Epithelial cell of esophagus (primary cell): ENCODE measurements at places on chromosomes 3 and 15.

- DNase-seq: no peak
Measured at GRCh38 chr3:181329024-181329423, 339.5 kb upstream of the DNAJC19 start.

DNA sequence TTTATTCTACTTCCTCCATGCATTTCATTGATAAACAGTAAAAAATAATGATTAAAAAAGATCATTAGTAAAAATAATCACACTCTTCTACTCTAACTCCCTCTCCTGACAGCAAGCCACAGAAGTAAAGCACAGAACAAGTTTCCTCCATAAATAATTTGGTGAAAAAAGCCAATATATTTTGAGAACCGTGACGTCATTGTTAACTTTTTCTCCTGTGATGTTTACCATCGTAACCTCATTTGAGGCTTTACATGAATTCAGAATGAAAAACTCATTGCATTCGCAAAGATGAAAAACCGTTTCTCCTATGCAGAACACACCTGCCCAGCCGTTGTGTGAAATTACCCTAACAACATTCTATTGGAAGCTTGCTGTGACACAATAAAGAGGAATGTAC is 120.7 kb downstream of the NSUN3 start:
- no peak for DNase-seq

DNA sequence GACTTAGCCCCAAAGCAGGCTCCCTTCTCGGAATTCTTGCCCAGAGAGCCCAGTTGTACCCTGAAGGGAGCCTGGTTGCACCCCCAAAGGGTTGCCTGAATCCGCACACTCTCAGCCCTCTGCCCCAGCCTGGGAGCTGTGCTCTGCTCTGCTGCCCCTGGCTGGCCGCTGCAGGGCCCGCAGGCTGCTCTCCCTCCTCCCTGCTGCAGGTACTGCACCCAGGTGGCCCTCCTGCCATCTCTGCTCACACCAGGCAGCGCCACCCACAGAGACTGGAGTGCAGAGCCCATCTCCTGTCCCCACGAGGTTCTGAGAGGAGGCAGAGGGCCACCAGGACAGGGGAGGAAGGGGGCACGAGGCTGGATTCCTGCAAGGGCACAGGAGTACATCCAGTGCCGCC is 134.2 kb upstream of the NSMCE3 start:
- no peak for DNase-seq

DNA sequence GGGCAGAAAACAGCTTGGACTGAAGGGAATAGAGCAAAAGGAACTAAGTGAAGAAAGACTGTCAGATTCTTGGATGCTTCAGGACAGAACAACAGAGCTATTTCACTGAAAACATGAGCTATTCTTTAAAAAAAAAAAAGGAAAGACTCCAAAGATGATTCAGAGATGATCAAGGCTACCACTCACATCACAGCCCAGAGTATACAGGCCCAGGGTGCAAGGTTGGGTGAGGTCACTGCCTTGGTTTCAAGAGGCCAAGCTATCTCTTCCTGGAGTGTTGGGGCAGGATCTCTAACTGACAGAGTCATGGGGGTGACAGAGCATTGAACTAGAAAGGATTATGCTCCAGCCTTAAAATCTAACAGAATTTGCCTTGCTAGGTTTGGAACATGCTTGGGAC is 118.1 kb downstream of the AGBL1 start:
- no peak for DNase-seq

DNA sequence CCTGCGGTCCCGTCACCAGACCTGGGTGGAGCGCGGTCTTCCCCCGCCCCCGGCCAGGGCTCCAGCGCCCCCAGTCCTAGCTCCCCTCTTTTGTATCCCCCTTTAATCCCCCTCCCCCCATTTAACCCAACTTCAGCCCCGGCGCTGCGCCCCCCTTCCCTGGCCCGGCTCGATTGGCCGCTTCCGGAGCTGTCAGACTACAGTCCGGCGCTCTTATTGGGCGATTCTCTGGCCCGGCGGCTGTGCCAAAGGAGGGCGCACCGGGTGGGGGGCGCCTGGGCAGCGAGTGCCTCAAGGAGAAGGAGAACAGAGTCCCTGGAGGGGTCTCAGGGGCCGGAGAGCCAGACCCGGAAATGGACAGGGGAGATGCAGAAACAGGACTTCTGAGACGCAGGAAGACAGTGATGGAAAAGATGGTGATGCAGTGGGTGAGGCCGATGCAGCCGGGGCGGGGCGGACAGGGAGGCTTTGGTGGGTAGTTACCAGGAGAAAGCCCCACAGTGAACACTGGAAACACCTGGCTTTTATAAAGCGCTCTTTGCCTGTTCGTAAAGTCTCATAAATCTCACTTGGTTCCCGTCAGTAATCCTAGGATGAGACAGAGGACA is 1.2 kb upstream of the ADCY5 start:
- no peak for DNase-seq

- peak; percentile 22 for DNase-seq
Measured at GRCh38 chr15:69535101-69535638, 82.6 kb downstream of the RPLP1 start.

GRCh38 chr15:89301304-89302089 is 33.1 kb downstream of the POLG start:
- no peak for DNase-seq

DNA sequence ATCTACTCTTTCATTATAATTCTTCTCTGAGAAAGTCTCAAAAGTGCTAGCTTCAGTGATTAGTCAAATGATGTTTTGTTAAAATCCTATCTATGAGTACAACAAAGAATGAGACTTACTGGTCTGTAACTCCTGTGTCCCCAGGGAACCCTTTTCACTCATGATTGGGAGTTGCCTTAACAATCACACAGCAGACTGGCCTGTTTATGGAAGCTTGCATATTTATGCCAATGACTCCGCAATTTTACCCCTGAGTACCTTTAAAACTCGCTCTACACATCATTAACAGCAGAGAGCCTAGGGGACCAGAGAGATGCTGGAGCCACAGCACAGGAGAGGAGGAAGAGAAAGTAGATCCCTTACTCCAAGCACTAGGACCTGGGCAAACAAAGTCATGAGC is 628.1 kb downstream of the IGSF11 start:
- DNase-seq: no peak

DNA sequence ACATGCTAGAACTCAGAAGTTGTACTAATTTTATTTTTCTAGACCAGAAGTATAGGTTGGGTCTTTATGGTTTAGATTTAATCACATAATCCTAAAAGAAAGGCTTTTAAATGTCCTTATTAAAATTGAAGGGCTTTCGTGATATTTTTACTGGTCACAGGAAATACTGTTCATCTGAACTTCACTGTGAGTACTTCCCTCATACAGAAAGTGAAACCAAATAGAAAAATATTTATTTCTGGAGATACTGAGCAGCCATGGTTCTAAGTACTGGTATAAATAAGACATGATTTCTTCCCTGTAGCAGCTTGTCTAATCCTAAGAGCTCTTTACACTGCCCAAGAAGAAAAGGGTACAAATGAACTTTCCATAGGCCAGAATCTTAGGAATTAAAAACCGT is 2.0 kb downstream of the SNRK start:
- DNase-seq: no peak

DNA sequence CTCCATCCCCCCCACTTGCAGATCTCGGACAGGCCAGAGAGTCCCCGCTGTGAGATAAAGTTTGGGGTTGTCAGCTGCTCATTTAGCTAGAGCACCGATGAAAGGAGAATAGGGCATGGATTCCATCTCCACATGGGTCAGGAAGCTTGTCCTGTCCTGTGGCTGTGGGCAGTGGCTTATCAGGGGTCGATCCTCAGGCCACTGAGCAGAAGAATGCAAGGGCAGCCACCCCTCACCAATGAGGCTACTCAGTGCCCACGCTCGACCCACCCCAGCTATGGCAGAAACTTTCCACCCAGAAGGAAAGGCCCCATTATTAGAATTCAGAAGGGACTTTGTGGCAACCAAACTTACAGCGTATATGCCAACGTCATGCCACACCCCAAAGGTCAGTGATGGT is 43.3 kb downstream of the CPN2 start:
- no peak for DNase-seq

GRCh38 chr3:101142160-101142559 is 148.9 kb upstream of the ABI3BP start:
- no peak for DNase-seq

GRCh38 chr15:42009474-42009873 is 11.4 kb downstream of the PLA2G4E start:
- no peak for DNase-seq

GRCh38 chr3:61409638-61410037 is 151.7 kb upstream of the PTPRG start:
- DNase-seq: no peak

- no peak for DNase-seq
Measured at GRCh38 chr3:139118835-139119234, 74.1 kb upstream of the PRR23C start.

DNA sequence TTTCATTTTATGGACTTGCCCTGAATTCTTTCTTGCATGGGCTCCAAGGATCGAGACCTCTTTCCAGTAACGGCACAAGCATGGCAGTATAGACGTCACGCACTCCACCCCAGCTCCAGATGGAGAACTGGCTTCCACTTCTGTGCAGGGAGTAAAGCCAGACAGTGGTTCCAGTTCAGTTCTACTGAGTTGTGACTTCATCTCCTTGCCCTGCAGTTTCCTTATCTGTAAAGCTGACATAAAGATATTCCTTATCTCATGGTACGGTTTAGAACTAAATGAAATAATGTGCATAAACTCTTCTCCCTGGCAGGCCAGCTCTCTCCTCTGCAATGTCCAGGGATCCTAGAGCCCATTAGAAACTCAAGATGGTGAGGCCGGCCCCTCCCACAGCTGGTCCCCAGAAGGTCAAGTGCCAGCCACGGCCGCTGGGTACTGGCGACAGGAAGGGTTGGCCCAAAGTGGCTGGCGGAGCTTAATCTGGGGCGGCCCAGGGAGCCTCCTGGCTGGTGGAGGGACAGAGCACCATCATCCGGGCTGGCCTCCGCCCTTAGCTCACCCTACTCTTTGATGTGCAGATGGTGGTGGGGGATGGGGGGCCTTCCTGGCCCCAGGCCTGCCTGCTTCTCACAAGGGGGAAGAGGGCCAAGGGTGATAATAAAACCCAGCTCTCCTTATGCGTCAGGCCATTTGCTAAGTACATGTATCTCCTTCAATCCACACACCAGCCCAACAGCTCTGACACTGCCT is 7.2 kb downstream of the MESP2 start:
- no peak for DNase-seq

DNA sequence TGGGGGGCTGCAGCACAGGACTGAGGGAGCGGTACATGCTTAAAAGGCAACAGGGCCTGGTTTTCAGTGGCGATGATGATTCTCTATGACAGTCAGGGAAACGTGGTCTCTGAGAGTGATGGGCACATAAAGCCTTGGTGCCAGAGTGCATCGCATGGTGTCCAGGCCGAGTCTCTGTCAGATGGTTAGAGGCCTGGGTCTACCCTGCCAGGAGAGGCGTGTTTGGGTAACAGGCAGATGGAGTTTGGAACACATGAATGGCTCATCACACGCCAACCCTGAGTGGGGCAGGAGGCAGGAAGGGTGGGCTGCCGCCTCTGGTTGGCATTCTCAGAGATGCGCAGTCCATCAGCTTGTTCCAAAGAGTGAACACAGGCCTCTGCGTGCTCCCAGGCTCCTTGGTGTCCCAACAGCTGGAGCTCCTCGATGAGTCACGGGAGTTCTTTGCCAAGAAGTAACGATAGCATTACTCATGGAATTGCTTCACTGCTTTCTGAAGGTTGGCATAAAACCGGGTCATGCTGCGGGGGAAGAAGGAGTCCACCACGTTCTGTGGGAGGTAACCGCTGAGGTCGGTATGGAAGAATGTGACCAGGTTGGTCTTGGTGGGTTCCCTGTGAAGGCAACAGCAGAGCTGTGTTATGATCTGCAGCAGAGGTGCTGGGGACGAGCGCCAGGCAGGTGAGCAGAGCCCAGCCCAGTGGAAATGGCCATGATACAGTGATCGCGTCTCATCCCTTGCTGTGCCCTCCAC is 11.0 kb downstream of the STARD5 start:
- DNase-seq: peak; percentile 99

- no peak for DNase-seq
Measured at GRCh38 chr3:149519912-149520311, 45.4 kb downstream of the TM4SF4 start.

GRCh38 chr15:44537735-44538240 is 841 bp downstream of the EIF3J start:
- peak; percentile 10 for DNase-seq

DNA sequence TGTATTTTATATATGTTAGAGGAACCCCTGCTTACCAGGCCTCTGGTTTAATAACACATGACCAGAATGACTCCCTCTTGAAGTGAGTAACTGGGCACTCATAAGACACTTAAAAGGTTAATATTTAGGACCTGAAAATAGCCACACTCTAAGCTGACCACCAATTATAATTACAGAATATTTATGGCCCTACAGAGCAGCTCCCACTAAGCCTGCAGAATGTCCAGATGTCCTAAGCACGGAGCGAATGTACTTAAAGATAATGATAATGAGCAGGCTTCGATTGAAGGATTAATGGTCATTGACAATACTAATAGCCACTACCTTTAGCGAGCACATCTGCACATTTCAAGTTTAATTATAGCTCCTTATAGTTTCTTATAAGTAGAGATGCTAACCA is 22.8 kb upstream of the KCTD6 start:
- no peak for DNase-seq

GRCh38 chr15:68807249-68807648 is 13.4 kb downstream of the ANP32A start:
- DNase-seq: no peak

- DNase-seq: peak; percentile 50
Measured at GRCh38 chr3:176953106-176954060, 243.9 kb downstream of the TBL1XR1 start.

GRCh38 chr3:75089841-75090240 is 475.4 kb upstream of the CNTN3 start:
- no peak for DNase-seq

DNA sequence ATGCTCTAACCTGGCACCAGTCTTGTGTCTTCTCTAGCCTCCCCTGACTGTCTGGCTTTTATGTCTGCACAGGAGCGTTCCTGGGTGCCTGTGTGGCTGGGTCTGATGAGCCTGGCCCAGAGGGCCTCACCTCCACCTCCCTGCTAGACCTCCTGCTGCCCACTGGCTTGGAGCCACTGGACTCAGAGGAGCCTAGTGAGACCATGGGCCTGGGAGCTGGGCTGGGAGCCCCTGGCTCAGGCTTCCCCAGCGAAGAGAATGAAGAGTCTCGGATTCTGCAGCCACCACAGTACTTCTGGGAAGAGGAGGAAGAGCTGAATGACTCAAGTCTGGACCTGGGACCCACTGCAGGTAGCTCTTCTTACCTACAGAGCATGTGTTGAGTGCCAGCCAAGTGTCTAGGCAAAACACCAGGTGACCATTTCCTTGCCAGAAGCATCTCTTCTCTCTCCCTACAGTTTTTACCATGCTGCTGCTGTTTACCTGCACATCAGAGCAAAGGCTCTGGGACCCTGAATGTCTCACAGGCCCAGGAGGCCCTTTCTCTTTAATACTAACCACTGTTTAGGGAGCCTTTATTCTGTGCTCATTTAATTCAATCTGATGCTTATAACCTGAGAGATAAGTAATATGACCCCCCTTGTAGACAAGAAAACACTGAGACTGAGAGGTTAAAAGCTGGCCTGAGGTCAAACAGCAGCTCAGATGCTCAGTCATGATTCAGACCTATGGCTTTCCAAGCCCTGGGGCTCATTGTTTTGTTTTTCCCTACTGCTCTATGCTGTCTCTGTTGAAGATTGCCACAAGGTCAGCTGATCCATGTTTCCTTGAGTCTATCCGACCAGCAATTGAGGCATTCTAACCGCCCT is 10.4 kb downstream of the PODXL2 start:
- DNase-seq: peak; percentile 53
